ENCODE measurements at places on chromosomes 1 and 21.

- DNase-seq, result peak; percentile 78
Measured at GRCh38 chr1:2229037-2229864, 1.1 kb downstream of the SKI start.

GRCh38 chr1:30271401-30272276 lies 451.7 kb downstream of the MATN1 start:
- DNase-seq, result no peak

- no peak for DNase-seq
Measured at GRCh38 chr1:40633931-40634376, 31.5 kb downstream of the RIMS3 start.

DNA sequence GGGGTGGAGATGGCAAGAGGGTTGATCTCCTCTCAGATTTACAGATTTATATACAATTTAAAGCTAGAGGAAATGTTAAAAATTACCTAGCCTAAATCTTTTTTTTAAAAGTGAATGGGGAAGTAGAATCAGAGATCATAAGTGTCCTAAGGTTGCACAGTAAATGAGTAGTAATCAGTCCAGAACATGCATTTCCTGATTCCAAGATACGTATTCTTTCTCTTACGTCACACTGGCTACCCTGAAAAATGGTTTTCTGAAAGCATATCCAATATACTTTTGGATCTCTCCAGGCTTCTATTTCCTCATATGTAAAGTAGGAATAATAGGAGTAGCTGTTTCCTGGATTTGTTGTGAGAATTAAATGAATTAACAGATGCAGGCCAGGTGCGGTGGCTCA lies 11.7 kb downstream of the GADD45A start:
- DNase-seq, result no peak

- no peak for DNase-seq
Measured at GRCh38 chr1:171762143-171762563, 19.3 kb upstream of the METTL13 start.

DNA sequence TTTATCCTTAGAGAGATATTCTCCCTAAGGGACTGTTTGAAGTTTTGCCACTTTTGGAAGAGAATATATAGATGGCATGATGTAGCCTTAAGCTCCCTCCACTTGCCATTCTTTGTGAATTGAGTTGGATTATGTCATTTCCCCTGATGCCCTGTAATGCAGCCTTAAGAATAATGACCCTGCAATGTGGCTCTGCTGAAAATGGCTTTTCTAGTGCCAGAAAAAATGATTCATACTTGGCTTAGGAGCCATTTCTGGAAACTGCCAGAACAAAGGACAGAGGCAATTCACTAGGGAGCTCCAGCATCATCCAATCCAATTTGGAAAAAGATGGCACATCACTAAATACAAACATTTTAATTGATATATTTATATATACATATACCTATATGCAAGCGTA lies 265.3 kb downstream of the SPATA17 start:
- DNase-seq, result peak; percentile 25

DNA sequence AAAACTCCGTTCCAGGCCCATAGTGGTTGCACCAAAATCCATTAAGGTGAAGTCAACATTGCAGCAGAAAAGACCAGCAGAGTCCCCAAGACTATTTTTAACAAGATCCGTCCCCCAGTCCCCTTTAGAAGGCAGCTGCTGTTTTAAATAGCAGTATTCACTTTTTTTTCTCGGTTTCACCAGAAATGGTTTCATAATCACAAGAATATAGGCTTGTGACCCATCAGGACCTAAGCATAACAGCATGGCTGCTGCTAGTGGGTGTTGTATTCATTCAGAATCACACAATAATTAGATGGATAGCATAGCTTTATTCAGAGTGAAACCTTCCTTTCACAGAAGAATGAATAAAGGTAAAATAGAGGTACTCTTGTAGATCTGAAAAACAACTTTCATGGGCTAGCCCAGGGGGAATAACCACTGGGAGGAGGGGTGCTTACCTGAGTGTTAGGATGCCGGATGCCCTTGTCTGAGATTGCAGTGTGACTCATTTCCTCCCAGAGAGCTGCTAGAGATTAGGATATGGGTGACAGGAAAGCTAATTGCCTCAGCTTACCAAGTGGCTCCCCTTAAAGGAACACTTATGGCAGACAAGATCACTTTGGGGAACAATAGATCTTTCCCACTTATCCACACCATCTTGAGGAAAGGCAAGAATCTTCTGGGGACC lies 35.0 kb downstream of the ACKR1 start:
- DNase-seq, result no peak

- no peak for DNase-seq
Measured at GRCh38 chr1:229164836-229165735, 105.8 kb upstream of the RAB4A start.

DNA sequence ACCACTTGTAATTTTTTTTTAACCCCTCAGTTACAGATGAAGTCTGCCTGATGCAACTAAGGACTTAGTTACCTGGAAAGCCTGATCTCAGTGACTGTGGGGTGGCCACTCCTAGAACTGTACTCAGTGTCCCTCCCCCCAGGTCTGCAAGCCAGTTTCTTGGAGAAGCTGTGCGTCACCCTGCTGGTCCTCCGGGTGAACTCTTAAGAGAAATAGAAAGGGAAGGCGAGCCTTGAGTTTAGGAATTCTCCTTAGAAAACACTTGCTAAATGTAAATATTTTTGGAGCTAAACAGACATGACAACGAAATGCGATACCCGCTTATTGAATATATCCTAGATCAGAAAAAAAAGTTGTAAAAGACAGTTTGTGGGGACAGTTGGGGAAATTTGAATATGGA lies 730 bp downstream of the SLC16A4 start:
- DNase-seq, result peak; percentile 19

DNA sequence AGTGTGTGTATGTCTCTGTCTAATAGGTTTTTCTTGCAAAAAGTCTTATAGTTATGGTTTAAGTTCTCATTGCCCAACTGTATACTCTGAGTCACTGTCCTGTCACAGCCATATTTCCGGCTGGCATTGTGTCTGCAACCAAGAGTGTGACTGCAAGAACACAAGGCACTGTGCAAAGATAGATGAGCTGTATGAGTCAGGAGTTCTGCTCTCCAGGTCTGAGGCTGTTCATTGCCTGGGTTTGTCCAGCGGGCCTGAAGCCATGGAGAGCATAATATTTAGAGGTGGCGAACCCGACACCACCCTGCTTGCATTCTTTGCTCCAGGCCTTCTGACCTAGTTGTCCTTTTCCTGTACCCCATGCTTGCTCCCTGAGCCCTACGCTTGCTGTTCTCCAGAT lies 50.9 kb upstream of the CNIH3 start:
- DNase-seq, result no peak

DNA sequence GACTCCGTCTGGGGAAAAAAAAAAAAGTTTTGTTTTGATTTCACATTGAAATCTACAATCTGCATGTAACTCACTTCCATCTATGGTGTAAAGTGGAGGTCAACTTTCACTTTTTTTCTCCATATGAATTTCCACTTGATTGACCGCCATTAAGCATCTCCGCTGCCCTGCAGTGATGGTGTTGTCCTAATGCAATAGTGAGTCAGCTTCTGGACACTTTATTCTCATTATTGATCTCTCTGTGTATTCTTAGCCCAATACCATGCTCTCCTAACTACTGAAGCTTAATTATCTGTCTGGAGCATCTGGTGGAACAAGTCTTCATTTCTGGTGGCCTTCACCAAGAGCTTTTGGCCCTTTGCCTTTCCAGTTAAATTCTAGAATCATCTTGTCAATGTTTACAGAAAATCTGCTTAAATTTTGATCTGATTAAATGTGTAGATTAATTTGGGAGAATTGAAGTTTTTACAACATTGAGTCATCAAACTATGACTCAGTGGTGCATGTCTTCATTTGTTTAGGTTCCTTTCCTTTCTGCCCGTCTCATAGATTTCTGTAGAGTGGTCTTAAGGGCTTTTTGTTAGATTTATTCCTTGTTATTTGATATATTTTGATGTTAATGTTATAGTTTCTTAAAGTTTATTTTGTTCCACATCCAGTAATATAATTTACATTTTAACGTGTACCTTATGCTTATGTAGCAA lies 181.5 kb downstream of the PRDM2 start:
- DNase-seq, result peak; percentile 40

DNA sequence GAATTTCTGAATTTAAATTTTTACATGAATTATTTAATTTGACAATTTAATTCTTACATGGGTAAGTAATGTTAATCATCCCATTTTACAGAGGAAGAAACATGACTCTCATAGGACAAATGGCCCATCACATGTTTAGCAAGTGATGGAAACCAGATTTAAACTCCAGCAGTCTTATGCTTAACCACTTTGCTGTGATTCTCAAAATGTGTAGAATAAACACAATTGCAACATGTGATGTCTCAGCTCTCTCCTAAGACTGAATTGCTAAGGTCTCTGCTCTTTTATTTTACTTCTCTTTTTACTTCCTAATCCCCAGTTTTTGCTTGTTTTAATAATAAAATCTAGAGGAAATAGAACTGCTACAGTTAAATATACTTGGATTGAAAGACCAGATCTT lies 42.8 kb downstream of the HS2ST1 start:
- DNase-seq, result no peak

DNA sequence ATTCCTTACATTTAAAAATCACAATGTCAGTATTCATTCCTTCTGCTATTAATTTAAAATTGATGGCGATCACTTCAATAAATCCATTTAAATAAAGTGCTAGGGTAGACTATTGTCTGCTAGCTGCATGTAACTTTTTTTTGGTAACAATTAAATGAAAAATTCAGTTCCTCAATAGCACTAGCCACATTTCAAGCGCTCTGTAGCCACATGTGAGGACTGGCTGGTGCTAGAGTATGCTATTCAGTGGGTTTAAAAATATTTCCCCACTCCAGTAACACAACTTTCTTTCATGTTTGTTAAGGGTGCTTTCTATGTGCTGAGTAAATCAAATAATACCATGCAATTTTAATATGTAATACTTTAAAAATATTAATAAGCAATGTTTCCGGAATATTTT lies 108.2 kb downstream of the LTN1 start:
- no peak for DNase-seq

DNA sequence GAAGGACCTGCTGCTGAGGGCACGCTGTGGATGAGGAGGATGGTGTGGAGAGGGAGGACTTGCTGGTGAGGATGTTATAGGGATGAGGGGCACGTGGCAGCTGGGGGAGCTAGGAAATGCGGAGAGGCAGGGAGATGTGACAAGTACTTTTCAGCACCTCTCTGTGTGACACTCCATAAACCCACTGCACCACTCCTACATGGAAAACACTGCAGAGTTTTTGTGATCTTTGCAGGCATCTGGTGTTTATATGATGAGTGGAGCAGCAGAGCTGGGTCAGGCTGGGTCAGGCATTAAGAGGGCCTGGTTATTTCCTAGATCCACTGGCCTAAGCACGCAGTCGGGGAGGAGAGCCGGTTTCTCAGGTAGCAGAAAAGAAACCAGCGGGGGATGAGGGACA lies 167.3 kb upstream of the COA6 start:
- DNase-seq, result no peak

- DNase-seq, result no peak
Measured at GRCh38 chr21:39020751-39021477, 162.3 kb downstream of the PSMG1 start.

- no peak for DNase-seq
Measured at GRCh38 chr1:26794391-26794790, 6.6 kb downstream of the PIGV start.

DNA sequence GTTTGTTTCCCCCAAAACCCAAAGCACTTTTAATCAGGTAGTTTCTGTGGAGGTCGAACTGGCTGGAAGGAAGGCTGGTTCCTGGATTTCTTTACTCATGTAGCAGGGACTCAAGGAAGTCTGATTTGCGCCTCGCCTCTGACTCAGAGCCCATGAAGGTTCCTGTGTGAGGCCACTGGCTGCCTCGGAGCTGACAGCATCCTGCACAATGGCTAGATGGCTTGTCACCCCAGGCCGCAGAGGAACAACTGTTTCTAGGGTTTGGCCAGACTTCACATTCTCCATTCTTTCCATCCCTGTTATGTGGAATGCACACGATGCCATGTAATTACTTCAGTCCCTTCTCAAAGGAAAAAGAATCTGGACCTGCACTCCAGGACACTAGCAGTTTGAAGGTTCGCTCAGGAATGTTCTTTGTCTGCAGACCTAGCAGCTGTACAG lies 39.1 kb upstream of the PRSS38 start:
- DNase-seq, result peak; percentile 77

DNA sequence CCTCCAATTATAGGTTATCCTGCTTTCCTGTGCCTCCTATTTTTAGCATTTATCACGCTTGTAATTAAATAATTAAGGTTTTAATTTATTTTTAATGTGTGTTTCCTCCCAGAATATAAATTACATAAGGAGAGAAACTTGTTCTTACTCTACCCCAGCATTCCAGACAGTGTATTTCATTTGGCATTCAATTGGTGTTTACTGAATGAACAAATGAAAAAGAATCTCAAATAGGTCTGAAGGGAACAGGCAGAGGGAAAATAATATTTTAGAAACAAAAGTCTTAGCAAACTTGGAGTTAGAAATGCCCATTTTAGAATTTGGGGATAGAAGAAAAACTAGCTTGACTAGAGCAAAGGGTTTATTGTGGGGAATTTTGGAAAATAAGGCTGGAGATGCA lies 9.9 kb upstream of the RSRP1 start:
- DNase-seq, result no peak

DNA sequence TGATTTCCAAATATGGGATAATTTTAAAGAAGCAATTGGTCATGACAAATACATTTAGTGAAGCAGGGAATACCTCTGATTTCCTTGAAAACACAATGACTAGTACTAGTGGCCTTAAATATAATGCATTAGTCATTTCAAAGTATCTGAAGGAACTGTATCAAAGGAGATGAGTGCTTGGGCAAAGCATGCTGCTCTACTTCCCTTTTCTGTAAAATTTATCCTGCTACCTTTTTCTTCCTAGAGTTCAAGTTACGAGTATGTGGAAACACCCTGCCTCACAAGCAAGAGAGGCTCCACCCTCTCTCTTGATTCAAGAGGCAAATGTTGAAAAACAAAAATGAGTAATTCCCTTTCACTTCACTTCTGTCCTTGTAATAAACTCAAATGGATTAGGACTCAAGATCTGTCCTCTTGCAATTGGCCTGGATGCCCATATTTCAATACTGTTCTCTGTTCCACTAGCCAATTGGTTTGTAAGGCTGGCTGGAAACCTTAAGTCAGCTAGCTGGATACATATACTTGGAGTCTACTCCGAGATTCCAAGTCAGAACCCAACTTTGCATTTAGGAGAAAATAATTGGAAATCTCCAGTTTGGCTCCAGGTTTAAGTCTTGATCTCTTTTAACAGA lies 92.5 kb downstream of the CDC42BPA start:
- DNase-seq, result no peak

- DNase-seq, result peak; percentile 67
Measured at GRCh38 chr1:152343006-152343405, 16.8 kb downstream of the FLG2 start.
